ENCODE measurements at places on chromosomes 11 and 22. TPM values are rescaled to one million over a fixed set of nuclear protein-coding genes. Genes with fewer than 3 reads are reported as not detected.

DNA sequence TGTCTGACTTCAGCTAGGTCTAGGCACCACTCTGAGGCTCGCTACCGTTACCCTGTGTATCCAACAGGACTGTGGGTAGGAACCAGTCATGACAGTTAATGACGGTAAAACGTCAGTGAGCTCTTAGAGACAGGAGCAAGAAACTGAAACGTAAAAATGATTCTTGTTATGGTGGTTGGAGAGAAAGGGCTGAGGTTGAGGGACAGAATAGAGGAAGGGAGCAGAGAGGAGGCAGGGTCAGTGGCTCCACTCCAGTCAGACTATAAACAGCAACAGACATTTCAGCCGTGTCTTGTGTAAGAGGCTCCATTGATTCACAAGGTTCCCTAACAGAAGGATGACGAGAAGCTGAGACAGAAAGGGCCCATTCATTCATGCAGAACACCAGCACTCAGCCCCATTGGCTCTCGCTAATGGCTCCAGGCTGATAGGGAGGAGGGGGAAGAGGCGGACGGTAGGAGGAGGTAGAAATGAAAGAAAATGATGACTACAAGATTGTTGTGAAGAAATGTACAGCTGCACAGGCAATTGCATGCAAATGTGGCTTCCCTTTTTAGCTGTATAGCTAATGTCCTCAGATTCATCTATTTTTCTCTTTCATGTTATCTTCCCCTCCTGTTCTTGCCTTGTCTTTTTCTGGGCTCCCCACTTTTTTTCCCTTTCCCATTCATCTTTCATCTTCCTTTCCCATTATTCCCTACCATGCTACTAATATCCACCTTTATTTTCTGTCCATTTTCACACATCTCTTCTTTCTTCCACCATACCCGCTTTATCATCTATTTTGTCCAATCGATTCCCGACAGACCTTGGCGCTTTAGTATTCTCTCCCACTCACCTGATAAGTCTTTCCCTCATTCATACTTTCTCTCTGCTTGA, 34.3 kb downstream of the ETS1 start:
- no peak overlapping the region for H3K4me3 ChIP-seq
- H3K27me3 ChIP-seq, result no peaks in the 10 kb centered on the region
- H3K36me3 ChIP-seq, result no peaks in the 10 kb centered on the region
- peaks cover 5% of the 10 kb centered on the region for H3K4me1 ChIP-seq
- H3K27ac ChIP-seq, result peak overlapping the region; percentile 21
- DNase-seq, result no peak

DNA sequence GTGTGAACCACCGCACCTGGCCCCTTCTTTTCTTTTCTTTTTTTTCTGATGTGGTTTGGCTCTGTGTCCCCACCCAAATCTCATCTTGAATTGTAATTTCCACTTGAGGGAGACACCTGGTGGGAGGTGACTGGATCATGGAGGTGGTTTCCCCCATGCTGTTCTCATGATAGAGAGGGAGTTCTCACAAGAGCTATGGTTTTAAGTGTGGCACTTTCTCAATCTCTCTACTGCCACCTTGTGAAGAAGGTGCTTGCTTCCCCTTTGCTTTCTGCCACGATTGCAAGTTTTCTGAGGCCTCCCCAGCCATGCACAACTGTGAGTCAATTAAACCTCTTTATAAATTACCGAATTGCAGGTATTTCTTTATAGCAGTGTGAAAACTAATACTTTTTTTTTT, 4.9 kb upstream of the TCN2 start:
- H3K4me1 ChIP-seq, result peaks cover 10% of the 10 kb centered on the region
- no peaks in the 10 kb centered on the region for H3K27me3 ChIP-seq
- H3K36me3 ChIP-seq, result peaks cover 5% of the 10 kb centered on the region
- H3K4me3 ChIP-seq, result no peak overlapping the region
- DNase-seq, result no peak

DNA sequence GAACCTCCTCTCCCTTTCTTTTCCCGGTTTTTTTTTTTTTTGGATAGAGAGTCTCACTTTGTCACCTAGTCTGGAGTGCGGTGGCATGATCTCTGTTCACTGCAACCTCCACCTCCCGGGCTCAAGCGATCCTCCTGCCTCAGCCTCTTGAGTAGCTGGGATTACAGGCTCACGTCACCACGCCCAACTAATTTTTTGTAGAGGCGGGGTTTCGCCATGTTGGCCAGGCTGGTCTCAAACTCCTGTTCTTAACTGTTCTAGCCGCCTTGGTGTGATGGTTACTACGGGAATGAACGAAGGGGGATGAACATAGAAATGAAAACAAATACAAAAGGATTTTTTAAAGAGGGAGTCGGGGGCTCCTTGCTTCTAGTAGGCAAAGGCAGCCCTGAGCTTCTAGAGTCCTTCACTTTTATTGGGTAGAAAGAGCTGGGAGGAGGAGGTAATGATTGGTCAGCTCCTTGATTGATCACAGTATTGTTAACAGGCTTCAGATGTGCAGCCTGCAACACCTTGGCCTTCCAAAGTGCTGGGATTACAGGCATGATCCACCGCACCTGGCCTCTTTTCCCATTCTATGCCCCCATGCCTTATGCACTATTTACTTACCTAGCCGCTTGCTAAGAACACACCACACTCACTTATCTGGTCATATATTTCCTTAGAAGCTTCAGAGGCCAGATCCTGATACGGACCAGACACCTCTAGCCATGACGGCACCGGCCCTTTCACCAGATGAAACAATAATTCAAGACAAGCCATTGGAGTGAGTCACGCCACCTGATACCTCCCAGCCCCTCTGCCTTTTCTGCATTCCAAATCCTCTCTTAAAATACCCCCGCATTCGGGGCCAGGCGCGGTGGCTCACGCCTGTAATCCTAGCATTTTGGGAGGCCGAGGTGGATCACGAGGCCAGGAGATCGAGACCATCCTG, 20.7 kb downstream of the SUSD2 start:
- H3K36me3 ChIP-seq, result no peaks in the 10 kb centered on the region
- no peak overlapping the region for H3K27ac ChIP-seq
- no peak for DNase-seq
- no peaks in the 10 kb centered on the region for H3K4me1 ChIP-seq

GRCh38 chr11:44804449-44805437, 78.0 kb downstream of the TSPAN18 start:
- no peak overlapping the region for H3K4me3 ChIP-seq
- H3K36me3 ChIP-seq, result no peaks in the 10 kb centered on the region
- H3K27me3 ChIP-seq, result peaks cover 8% of the 10 kb centered on the region
- H3K4me1 ChIP-seq, result no peaks in the 10 kb centered on the region

- H3K4me1 ChIP-seq, result no peaks in the 10 kb centered on the region
- DNase-seq, result no peak
- no peaks in the 10 kb centered on the region for H3K27me3 ChIP-seq
- H3K4me3 ChIP-seq, result no peak overlapping the region
Observed at GRCh38 chr11:65213322-65214211, 31.8 kb downstream of the CAPN1 start.

RASGRP2 gene
- 2.9 TPM for total RNA-seq
